ENCODE measurements at places on chromosomes 5 and 9.

- DNase-seq: no peak
- no peak overlapping the region for H3K27ac ChIP-seq
- no peaks in the 10 kb centered on the region for H3K4me1 ChIP-seq
- no peaks in the 10 kb centered on the region for H3K36me3 ChIP-seq
- H3K4me3 ChIP-seq: no peak overlapping the region
Measured at GRCh38 chr9:16954040-16954439, 83.6 kb upstream of the BNC2 start.

DNA sequence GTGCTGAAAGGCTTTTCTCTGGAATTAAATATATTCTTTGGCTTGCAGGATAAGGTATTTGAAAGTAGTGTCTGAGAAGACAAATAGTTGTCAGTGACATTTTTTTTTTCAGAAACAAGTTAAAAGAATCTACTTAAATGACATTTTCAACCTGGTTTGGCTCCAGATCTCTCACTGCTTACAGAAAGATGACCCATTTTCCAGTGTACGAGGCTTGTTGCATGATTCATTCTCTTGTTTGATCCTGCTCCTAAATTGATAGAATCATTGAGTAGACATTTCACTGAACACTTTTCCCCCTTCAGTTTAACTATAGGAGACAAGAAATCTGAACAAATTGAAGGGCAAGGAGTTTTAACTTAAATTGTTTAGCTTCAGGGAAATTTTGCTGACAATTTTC lies 546.1 kb downstream of the ZNF608 start:
- H3K4me3 ChIP-seq: no peak overlapping the region
- no peaks in the 10 kb centered on the region for H3K27me3 ChIP-seq
- no peaks in the 10 kb centered on the region for H3K36me3 ChIP-seq
- H3K4me1 ChIP-seq: no peaks in the 10 kb centered on the region

- no peak overlapping the region for H3K4me3 ChIP-seq
- DNase-seq: no peak
- H3K27ac ChIP-seq: no peak overlapping the region
- no peaks in the 10 kb centered on the region for H3K27me3 ChIP-seq
- no peaks in the 10 kb centered on the region for H3K4me1 ChIP-seq
Measured at GRCh38 chr5:142722896-142723295, 37.0 kb upstream of the FGF1 start.

DNA sequence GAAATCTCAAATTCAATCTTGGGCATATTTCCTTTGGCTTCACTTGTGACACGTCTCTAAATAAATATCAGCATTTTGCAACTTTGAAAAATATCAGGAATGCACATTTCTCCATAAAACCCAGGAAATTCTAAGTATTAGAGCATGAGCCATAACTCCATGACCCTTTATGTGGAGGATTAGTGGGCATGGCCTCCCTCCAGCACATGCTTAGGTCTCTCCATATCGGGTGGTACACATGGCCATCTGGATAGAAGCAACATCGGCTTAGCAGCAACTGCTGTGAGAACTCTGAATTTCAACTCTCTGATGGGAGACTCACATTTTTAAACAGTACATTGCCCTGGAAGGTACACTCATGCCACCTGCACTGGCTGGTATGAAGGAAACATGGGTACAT lies 73.7 kb upstream of the EGFLAM start:
- no peaks in the 10 kb centered on the region for H3K36me3 ChIP-seq
- H3K27me3 ChIP-seq: no peaks in the 10 kb centered on the region
- H3K4me3 ChIP-seq: no peak overlapping the region
- no peaks in the 10 kb centered on the region for H3K4me1 ChIP-seq
- no peak overlapping the region for H3K27ac ChIP-seq
- DNase-seq: no peak

- H3K27ac ChIP-seq: no peak overlapping the region
- no peaks in the 10 kb centered on the region for H3K4me1 ChIP-seq
- DNase-seq: no peak
- H3K27me3 ChIP-seq: no peaks in the 10 kb centered on the region
- H3K4me3 ChIP-seq: no peak overlapping the region
Measured at GRCh38 chr5:56523790-56524575, 290.9 kb upstream of the ANKRD55 start.

DNA sequence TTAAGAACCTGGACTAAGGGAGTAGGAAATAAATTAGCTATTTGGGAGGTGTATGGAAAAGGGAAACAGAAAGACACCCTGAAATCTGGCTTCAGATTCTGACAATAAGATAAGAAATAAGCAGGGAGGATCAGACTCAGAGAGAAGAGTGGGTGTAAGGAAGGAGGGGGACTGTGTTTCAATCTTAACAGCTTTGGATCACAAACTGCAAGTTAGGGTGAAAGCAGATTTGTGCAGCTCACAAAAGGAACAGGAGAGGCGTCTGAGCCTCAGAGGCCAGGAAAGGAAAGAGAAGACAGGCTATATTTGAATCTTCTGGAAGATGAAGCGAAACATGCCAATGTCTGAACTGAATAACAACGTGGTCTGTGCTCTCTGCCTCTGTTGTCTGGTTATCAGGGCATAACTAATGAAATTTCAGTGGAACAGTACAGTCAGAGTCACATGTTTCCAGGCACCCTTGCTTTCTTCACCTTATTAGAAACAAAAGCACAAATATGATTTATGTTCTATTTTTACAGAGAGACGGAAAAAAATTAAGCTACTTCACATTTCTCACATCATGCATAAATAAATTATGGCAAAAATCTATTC lies 26.6 kb downstream of the SGTB start:
- H3K4me3 ChIP-seq: no peak overlapping the region
- no peaks in the 10 kb centered on the region for H3K27me3 ChIP-seq
- DNase-seq: no peak
- H3K36me3 ChIP-seq: peaks cover 58% of the 10 kb centered on the region
- no peaks in the 10 kb centered on the region for H3K4me1 ChIP-seq

- no peaks in the 10 kb centered on the region for H3K4me1 ChIP-seq
- no peak for DNase-seq
- H3K27me3 ChIP-seq: no peaks in the 10 kb centered on the region
- no peak overlapping the region for H3K4me3 ChIP-seq
- H3K27ac ChIP-seq: no peak overlapping the region
Measured at GRCh38 chr9:2119566-2119965, 104.4 kb downstream of the SMARCA2 start.

DNA sequence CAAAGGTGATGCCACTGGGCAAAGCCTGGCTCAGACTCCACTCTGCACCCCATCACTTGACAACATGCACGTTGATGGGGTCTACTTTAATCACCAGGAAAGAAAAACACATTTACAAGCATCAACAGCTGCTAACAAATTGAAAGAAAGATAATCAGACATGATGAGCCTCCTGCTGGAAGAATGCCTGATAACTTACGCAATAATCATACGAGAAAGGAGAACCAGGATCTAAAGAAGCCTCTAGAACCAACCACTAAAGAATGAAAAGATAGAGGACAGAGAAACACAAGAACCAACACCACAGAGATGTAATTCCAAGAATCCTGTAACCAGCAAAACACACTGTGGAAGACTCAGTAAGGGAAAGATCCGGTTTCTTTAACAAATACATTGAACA lies 120.3 kb upstream of the ICE1 start:
- no peak for DNase-seq
- no peaks in the 10 kb centered on the region for H3K27me3 ChIP-seq
- no peak overlapping the region for H3K4me3 ChIP-seq
- H3K36me3 ChIP-seq: no peaks in the 10 kb centered on the region

DNA sequence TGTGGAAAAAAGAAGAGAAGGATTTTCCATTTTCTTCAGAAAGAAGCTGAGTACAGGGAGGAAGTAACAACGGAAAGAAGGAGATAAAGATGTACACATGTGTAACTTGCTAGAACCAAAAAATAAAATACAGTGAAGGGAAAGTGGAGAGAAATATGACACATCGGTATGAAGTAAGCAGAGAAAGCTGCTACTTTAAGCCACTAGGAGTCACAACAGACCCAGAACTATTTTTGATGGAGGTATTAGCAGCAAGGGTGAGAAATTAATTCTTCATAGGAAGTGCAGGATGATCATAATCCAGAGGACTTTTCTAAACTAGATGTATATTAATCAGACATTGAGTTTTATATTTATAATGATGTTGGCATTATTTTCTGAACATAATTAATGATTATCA lies 88.5 kb downstream of the FAM174A start:
- no peak overlapping the region for H3K4me3 ChIP-seq
- DNase-seq: no peak
- H3K27ac ChIP-seq: no peak overlapping the region
- no peaks in the 10 kb centered on the region for H3K4me1 ChIP-seq

DNA sequence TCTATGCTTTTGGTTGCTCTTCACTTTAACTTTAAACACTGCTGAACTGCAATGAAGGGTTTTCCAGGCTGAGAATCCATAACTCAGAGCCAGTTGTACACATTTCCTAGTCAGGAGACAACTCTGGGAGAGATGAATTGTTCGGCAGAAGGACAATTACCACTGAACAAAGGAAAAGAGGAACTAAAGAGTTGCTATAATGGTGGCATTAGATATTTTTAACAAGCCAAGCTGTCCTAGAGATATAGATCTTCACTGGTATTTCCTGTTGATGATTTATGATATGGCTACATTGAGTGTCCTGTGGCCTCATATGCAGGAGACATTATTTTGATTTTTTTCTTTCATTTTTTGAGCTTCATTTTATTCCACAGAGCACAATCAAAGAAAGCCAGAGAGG lies 219.1 kb upstream of the PCSK5 start:
- H3K27me3 ChIP-seq: no peaks in the 10 kb centered on the region
- no peaks in the 10 kb centered on the region for H3K36me3 ChIP-seq
- H3K4me1 ChIP-seq: no peaks in the 10 kb centered on the region
- no peak for DNase-seq

GRCh38 chr5:170403675-170404074 lies 14.5 kb upstream of the KCNMB1 start:
- DNase-seq: no peak
- no peaks in the 10 kb centered on the region for H3K4me1 ChIP-seq
- H3K27ac ChIP-seq: no peak overlapping the region
- no peaks in the 10 kb centered on the region for H3K27me3 ChIP-seq
- H3K4me3 ChIP-seq: no peak overlapping the region
- no peaks in the 10 kb centered on the region for H3K36me3 ChIP-seq

DNA sequence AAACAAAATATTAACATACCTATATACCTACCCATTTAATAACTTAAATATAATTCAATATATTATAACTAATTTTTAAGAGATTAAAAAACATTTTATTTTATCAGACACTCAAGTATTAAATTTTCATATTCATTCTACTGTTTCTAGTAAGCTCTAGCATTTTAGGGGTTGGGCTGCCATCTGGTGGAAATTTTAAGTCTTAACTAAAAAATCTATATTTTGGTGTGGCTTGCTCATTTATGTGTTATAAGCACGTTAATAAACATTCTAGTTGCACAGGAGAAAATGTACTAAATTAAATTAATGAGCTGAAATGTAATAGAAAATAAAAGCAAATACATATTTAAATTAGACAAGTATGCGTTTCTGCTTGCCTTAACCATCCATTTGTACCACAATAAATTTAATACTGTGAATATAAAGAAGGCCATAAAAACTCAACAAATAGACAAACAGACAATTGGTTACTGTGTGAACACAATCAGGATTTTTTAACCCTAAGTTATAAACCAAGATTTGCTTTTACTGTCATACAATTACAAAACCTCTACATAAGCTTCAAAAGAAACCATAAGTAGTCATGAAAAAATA lies 1728.3 kb upstream of the CDH9 start:
- H3K4me3 ChIP-seq: no peak overlapping the region
- H3K27ac ChIP-seq: no peak overlapping the region
- H3K4me1 ChIP-seq: no peaks in the 10 kb centered on the region
- no peaks in the 10 kb centered on the region for H3K36me3 ChIP-seq
- no peaks in the 10 kb centered on the region for H3K27me3 ChIP-seq

DNA sequence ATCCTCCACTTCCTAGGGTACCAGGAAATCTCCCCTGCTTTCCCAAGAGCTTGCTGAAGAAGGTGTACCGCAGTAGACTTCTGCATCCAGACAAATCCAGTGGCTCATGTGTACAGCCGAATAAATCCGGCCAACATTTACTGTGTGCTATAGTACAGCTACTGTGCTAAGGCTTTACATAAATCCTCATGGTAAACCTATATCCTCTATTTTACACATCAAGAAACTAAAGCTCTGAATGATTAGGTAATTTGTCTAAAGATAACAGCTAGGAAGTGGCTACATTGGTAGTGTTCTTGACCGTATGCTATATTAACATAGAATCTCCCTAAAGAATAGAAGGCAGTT lies 511 bp upstream of the WDR41 start:
- H3K27me3 ChIP-seq: peaks cover 6% of the 10 kb centered on the region
- H3K4me1 ChIP-seq: no peaks in the 10 kb centered on the region
- H3K4me3 ChIP-seq: peak overlapping the region; percentile 97
- H3K36me3 ChIP-seq: no peaks in the 10 kb centered on the region
- no peak for DNase-seq

GRCh38 chr5:37208883-37209797 lies 40.0 kb downstream of the CPLANE1 start:
- no peak for DNase-seq
- peak overlapping the region; percentile 27 for H3K27ac ChIP-seq
- H3K27me3 ChIP-seq: no peaks in the 10 kb centered on the region
- no peaks in the 10 kb centered on the region for H3K36me3 ChIP-seq
- H3K4me3 ChIP-seq: peak overlapping the region; percentile 35

DNA sequence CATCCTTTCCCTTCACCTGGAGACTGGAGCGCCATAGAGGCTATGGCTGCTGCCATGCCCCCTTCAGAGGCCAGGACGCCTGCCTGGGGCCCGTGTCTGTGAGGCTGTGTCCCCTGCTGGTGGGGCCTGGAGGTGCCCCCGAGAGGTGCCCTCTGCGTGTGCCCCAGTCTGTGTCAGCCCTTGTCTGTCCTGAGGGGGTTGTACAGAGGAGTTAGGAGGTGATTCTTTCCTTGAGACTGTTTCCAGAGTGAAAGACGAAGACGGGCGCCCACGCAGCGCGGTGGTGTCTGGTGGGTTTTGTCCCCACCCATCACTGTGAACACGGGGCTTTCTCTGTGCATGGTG lies 24.6 kb downstream of the TRAF2 start:
- no peak overlapping the region for H3K4me3 ChIP-seq
- no peaks in the 10 kb centered on the region for H3K4me1 ChIP-seq
- no peak for DNase-seq

DNA sequence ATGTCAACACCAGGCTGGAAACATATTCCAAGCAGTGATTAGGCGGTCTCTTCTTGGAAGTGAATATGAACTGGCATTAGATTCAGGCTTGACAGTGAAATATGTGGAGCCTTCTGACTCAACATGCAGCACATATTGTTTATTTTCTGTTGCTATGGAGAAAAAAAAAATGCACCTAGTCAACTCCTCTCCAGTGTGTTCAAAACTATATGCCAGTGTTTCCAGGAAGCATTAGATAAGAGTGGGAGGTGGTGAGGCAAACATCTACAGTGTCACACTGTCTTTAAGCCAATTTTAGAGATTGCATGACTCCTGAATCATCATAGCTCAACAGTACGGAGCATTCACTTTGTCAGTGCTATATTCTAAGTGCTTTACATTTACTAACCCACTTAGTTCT lies 117.9 kb downstream of the HCN1 start:
- no peak for DNase-seq
- H3K27ac ChIP-seq: no peak overlapping the region
- H3K4me1 ChIP-seq: no peaks in the 10 kb centered on the region
